ENCODE measurements at places on chromosomes 7 and 10.

DNA sequence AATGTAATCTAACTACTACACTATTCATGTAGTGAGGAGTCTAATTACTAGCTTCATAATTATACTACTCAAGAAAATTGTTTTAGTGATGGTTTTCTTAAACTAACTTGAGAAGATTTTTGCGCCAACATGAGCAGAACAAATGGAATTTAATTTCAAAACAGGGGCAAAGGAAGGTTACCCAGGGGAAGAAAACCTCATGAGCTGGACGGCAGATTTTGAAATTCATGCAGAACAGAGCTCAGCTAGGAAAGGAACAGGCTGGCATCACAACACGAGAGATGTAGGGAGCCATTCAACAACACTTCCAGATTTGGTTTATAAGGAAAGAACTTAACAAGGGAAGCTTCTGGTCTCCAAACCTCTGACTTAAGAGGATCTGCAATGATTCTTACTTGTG, 235.3 kb upstream of the PRKCQ start:
- no peak for DNase-seq

DNA sequence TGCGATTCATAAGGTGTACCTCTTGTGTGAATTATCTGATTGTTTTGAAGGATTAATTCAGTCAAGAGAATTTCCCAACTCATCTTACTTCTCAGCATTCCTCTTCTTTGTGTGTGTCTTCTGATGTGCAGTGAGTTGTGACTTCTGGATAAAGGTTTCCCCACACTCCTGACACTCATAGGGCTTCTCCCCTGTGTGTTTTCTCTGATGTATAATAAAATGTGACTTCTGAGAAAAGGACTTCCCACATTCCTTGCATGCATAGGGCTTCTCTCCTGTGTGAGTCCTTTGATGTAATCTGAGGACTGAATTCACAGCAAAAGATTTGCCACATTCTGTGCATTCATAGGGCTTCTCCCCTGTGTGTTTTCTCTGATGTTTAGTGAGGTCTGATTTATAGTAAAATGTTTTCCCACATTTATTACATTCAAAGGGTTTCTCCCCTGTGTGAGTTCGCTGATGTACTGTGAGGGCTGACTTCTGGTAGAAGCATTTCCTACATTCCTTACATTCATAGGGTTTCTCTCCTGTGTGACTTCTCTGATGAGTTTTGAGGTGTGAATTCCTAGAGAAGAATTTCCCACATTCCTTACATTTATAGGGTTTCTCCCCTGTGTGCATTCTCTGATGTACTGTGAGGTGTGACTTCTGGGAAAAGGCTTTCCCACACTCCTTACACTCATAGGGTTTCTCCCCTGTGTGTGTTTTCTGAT, 24.2 kb downstream of the ZNF25 start:
- DNase-seq: no peak

DNA sequence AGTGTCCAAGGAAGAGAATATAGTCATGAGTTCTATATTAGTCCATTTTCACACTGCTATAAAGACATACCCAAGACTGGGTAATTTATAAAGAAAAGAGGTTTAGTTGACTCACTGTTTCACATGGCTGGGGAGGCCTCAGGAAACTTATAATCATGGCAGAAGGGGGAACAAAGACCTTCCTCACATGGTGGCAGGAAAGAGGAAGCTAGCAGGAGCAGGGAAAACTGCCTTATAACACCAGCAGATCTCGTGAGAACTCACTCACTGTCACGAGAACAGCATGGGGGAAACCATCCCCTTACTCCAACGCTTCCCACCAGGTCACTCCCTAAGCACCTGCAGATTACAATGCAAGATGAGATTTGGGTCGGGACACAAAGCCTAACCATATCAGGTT, 139.0 kb upstream of the ZNF438 start:
- DNase-seq: no peak

DNA sequence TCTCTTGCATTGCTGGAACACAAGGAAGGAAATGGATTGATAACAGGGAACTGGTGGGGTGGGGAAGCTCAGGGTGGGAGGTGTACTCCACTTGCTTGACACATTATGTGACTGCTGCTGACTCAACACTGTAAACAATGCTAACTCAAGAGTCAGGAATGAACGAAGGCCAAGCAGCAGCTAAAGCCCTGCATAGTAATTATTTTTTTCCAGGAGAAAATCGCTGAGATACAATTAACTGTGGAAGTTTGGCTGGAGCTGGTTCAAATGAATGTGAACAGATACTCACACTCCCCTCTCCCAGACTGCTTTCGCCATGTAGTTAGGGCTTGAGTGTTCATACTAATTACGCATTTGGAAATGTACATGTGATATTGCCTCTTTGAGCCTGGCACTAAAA, 170.9 kb upstream of the AOAH start:
- no peak for DNase-seq
